ENCODE measurements at places on chromosomes 16 and 17.
A peak's percentile ranks its signal among the peaks of the same experiment; 100 is the strongest.

DNA sequence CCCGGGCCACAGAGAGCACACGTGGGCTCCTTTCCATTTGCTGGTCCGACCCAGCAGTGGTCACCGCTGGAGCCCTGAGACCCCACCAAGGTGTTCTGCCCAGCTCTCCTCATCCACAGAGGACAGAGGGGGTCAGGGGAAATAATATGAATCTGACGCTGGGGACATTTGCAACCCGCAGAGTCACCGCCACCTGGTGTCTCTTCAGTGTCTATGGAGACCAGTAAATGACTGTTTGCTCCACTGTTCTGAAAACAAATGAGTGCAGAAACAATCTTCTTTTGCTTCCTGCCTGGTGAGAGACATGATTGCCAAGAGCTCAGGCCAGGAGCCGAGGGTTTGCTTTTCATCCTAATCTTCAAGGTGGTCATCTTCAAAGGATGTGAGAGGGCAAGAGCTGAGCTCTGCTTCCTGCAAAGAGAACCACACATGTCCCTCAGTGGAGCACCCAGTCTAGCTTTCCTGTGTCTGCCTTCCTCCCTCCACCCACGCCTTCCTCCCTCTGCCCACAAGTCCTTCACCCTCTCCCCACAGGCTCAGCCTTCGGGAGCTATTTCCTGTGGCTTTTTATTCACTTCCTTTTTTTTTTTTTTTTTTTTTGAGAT lies 14.7 kb upstream of the KLHDC4 start:
- H3K27ac ChIP-seq, result no peak overlapping the region
- peaks cover 12% of the 10 kb centered on the region for H3K4me1 ChIP-seq
- peak; percentile 39 for DNase-seq

DNA sequence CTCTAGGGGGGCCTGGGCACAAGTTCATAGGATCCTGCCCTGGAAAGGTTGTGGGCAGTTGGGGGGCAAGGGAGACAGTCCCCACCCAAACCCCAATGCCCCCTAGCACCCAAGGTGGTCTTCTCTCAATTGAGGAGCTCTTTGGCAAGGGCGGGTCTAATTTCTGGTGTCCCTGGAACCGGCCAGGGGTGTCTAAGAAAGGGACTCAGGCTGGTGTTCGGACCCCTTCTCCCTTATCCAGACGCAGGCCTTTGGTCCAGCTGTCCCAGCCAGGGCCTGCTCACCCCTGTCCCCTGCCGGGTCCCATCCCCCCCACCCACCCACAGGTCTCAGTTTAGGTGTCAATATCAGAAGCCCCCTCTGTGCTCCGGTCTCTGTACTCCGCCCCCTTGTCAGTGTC lies 860 bp upstream of the ARHGDIG start:
- peaks cover 63% of the 10 kb centered on the region for H3K27me3 ChIP-seq
- no peak overlapping the region for H3K27ac ChIP-seq
- peaks cover 2% of the 10 kb centered on the region for H3K36me3 ChIP-seq
- no peak for DNase-seq
- H3K4me3 ChIP-seq, result no peak overlapping the region

DNA sequence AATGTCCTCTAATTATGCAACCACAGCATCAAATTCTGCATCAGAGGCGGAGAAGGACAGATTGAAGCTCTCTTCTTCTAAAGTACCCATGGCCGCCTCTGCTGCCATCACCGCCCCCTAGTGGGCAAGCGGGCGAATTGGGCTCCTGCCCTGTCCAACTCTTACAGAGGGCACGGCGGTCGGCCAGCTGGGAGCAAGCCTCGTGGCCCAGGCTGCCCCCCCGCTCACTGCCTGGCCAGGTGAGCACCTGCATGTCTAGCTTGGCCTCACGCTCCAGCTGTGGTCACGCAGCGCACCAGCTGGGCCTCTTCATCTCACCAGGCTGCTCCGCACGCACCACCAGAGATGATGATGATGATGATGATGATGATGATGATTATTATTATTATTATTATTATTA lies 146.1 kb upstream of the TOM1L1 start:
- no peaks in the 10 kb centered on the region for H3K4me1 ChIP-seq
- H3K27ac ChIP-seq, result no peak overlapping the region
- peak; percentile 59 for DNase-seq
- H3K27me3 ChIP-seq, result no peaks in the 10 kb centered on the region
- H3K36me3 ChIP-seq, result no peaks in the 10 kb centered on the region
- H3K4me3 ChIP-seq, result no peak overlapping the region

GRCh38 chr16:84609563-84610177 lies 8.2 kb downstream of the COTL1 start:
- no peak overlapping the region for H3K27ac ChIP-seq
- no peak for DNase-seq
- peaks cover 9% of the 10 kb centered on the region for H3K4me1 ChIP-seq
- no peaks in the 10 kb centered on the region for H3K27me3 ChIP-seq
- no peak overlapping the region for H3K4me3 ChIP-seq

- peaks cover 11% of the 10 kb centered on the region for H3K36me3 ChIP-seq
- H3K27me3 ChIP-seq, result no peaks in the 10 kb centered on the region
- DNase-seq, result no peak
These were observed 9.8 kb downstream of the CBX4 start for GRCh38 chr17:79829457-79829856.

DNA sequence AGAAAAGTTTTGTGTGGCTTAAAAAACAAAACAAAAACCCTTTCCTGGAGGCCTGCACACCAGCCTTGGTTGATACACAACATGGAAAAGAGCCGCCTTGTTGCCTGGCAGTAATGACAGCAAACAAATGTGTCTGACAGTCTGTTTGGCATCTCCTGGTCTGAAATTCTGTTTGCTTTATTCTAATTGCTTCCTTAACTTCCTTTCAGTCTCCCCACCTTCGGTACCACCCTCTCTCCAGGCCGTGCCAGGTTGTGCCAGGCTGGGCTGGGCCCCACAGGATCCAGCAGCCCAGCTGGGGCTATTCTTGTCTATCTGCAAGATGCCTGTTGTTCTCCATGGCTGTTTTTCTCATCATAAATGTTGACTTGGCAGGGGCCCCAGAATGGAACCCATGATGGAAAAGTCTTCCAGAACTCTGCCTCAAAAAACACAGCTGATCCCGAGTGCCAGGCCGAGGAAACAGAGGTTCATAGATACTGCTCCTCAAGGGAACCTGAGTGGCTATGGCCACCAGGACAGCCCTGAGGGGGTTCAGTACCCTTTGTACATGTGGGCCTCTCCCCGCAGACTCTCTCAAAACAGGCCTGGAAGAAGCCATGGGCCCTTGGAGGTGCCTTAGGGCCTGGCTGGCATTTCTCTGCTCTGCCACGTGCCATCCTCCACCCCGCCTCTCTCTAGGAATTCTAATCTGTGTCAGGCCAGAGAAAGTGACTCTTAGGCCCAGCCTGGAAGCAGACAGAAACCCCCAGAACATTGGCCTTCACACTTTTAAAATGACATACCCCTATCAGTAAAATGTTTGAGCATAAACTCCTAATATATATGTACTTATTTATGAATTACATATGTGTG lies 50.5 kb downstream of the YPEL2 start:
- H3K36me3 ChIP-seq, result no peaks in the 10 kb centered on the region
- peak; percentile 88 for DNase-seq
- no peak overlapping the region for H3K4me3 ChIP-seq

DNA sequence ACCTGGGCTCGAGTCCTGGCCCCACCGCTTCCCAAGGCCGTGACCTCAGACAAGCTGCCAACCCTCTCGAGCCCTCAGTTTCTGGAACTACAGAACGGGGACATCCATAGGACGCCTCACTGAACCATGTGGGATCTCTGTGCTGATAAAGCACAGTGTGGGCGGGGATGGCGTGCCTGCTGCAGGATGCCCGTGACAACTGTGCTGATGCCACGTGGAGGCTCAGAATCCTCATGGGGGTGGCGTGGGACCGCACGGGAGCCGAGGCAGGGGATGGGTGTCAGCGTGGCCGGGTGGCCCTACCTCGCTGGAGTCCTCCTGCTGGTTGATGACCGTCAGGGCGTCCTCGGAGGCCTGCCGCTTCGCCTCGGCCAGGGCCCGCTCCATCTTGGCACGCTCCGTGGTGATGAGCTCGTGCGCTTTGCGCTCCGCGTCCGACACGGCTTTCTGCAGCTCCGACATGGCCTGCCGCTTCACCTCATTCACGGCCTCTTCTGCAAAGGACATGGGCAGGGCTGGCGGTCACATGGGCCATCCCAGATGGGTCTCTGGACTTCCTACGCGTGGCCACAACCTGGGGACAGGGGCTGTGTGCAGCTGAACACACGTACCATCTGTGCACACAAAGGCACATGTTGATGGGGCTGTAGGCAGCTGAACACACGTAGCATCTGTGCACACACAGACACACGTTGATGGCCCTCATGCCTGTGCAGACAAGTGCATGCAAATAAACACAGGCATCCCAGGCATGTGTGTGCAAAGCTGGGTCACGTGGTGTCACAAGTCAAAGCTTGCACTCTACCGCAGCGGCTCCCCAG lies 12.7 kb upstream of the PABPN1L start:
- DNase-seq, result no peak
- H3K36me3 ChIP-seq, result peaks cover 4% of the 10 kb centered on the region
- no peak overlapping the region for H3K27ac ChIP-seq
- H3K4me1 ChIP-seq, result no peaks in the 10 kb centered on the region
- no peaks in the 10 kb centered on the region for H3K27me3 ChIP-seq

DNA sequence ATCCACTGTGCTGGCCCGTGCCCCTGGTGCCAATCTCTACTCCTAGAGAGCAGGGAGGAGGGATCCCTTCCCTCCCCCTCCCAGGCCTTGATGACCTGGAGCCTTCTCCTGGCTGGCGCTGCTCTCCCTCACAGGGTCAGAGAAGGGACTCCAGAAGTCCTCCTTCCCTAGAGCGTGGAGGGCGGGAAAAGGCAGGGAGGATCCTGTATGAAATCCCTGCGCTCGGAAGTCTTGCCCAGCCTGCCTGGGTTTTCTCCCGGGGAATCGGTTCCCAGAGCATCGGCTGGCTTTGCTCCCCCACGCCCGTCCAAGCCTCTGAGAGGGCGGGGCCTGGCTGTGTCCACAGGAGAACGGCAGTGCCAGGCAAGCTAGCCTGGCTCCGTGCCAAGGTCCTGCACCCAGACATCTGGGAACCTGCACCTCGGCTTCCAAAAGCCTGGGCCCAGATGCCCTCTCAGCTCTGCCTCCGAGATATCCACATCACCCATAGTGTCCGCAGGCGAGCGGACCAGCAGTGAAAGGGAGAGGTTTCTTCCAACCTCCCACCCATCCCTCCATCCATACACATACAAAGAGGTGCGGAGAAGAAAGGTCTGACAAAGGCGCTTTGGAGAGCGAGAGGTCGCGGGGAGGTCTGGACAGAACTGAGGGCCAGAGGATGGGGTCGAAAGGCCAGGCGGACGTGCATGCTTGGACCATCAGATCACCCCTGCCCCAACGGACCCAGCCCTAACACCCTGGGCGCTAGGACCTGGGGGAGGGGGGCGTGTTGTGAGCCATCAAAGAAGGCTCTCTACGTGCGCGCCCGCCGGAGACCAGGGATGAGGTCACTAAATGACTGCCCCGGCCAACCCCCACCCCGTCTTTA lies 1.1 kb downstream of the MPP2 start:
- H3K27me3 ChIP-seq, result no peaks in the 10 kb centered on the region
- peak; percentile 85 for DNase-seq
- H3K36me3 ChIP-seq, result no peaks in the 10 kb centered on the region
- H3K4me3 ChIP-seq, result peak overlapping the region; percentile 93
- H3K4me1 ChIP-seq, result no peaks in the 10 kb centered on the region

DNA sequence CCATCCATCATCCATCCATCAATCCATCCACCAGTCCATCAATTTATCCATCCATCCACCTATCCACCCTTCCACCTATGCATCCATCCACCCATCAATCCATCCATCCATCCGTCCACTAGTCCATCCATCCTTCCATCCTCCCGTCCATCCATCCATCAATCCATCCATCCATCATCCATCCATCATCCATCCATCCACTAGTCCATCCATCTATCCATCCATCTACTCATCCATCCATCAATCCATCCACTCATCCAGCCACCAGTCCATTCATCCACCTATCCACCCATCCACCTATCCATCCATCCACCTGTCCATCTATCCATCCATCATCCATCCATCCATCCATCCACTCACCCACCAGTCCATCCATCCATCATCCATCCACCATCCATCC lies 39.9 kb upstream of the SSTR5 start:
- DNase-seq, result no peak
- no peaks in the 10 kb centered on the region for H3K36me3 ChIP-seq
- peaks cover 74% of the 10 kb centered on the region for H3K27me3 ChIP-seq

DNA sequence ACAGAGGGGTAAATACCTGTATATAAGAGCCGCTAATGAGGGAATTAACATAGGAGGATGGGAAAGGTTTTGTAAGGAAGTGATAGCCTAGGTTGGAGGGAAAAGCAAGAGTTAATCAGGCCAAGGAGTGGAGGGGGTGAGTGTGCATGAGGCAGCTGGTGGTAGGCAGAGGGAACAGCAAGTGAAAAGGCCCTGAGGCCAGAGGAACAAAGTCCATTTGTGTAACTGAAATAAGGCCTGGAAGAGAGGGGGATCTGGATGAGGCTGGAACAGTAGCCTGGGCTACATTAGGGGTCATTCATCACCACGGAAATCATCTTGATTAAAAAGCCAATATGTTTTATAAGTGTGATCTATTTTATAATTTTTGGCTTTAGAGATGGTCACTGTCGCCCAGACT lies 45.7 kb downstream of the FZD2 start:
- H3K27me3 ChIP-seq, result no peaks in the 10 kb centered on the region
- no peak for DNase-seq
- peaks cover 14% of the 10 kb centered on the region for H3K4me1 ChIP-seq

- no peaks in the 10 kb centered on the region for H3K36me3 ChIP-seq
- H3K27ac ChIP-seq, result no peak overlapping the region
- no peaks in the 10 kb centered on the region for H3K4me1 ChIP-seq
- H3K4me3 ChIP-seq, result no peak overlapping the region
These were observed 40.8 kb downstream of the MRC2 start for GRCh38 chr17:62668091-62668804.

DNA sequence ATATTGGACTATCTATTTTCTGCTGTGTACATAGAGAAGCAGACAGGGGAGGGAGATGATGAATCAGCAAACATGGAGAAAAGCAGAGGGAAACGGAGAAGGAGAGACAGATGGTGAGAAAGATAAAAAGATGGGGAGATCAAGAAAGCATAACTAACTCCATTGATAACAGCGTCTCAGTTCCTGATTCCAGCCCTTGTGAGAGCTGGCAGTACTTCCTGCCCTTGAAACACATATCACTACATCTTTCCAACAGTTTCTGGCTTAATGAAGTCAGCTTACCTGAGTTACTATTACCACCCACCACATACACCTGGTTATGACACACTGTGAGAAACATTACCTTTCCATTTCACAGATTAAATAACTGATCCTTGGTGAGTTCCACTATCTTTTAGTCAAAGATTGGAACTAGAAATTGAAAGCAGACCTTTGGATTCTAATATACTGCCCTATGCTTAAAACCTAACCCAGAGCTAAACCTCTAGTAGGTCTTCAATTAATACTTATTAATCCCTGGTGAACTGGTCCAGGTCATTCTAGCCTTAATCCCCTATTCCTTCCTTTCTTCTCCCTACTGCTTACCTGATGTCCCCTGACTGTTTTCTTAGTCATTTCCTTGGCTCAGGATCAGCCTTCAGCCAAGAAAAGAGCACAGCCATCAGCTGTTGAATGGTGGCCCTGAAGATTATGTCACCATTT lies 346.6 kb upstream of the CCL2 start:
- DNase-seq, result no peak
- no peaks in the 10 kb centered on the region for H3K36me3 ChIP-seq
- H3K4me3 ChIP-seq, result no peak overlapping the region
- no peaks in the 10 kb centered on the region for H3K4me1 ChIP-seq
